Sigmoid colon (tissue), 7 donors: ENCODE measurements at places on chromosomes 2 and 18. TPM values are rescaled to one million over a fixed set of nuclear protein-coding genes. Genes with fewer than 3 reads are reported as not detected.

DNA sequence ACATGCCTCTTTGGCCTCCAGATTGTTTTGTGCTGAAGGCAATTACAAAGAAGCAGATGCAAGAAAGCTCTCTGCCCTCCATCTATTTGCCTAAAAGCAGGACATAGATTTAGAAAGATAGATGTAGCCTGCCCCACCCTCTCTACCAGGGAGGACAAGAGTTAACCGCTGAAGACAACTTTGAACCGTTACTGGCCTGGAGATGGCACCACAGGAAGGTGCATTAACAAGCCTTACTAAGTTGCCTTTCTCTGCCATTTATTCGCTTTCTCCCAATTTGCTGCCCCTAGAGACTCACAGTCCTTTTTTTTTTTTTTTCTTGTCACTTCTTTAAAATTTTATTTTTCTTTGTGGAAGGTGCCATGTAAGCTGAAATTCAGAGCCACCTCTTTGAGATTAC lies 28.8 kb upstream of the RMDN2 start:
- no peak for DNase-seq

DNA sequence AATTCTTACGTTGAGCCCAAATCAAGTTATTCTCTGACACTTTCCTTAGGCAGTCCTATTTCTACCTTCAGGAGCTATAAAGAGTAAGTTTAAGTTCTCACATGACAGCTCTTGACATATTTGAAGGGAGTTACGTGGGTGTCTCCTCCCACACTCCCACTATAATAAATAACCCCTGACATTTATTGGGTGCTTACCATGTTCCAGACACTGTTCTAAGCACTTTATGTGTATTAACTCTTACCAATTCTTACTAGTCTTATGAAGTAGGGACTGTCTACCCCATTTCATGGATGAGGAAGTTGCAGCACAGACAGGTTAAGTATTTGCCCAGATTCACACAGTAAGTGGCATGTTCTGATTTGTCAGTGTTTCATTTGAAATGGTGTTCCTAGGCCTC lies 17.9 kb downstream of the PLCL1 start:
- DNase-seq = no peak

DNA sequence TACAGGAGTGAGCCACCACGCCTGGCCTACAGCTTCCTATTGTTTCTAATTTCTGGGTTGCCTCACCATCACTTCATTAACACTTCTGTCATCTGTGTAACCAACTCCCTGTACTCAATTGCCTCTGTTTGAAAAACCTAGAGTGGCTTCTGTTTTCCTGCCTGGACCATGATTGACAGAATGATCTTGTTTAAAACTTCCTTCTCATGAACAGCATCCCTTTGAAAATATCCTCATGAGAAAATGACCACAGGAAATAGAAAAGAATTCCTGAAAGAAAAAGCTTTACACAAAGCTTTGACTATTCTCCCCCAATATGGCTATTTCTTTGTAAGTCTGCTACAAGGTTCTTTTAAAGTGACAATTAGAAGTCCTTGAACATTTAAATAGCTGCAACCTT lies 672.3 kb downstream of the ARHGAP15 start:
- DNase-seq = no peak

DNA sequence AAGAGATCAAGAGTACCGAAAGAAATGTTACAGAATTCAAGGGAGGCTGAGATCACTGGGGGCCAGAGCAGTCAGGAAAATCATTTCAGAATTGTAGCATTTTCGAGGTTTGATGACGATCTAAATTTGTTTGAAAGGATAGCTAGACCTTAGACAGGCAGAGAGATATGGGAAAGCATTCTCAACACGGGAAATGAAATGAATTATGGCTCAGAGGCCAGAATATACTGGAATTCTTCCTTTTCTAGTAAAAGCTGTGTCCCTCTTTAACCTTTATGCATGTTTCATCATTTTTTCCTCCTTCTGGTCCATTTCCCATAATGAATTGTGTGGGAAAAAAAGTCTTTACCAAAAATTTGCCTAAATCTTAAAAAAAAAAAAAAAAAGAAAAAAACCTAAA lies 78.8 kb downstream of the NABP1 start:
- DNase-seq = no peak

- DNase-seq = no peak
Observed at GRCh38 chr18:79422022-79422782, 26.5 kb downstream of the NFATC1 start.

- DNase-seq = no peak
Observed at GRCh38 chr2:233142355-233142897, 82.3 kb downstream of the INPP5D start.

DNA sequence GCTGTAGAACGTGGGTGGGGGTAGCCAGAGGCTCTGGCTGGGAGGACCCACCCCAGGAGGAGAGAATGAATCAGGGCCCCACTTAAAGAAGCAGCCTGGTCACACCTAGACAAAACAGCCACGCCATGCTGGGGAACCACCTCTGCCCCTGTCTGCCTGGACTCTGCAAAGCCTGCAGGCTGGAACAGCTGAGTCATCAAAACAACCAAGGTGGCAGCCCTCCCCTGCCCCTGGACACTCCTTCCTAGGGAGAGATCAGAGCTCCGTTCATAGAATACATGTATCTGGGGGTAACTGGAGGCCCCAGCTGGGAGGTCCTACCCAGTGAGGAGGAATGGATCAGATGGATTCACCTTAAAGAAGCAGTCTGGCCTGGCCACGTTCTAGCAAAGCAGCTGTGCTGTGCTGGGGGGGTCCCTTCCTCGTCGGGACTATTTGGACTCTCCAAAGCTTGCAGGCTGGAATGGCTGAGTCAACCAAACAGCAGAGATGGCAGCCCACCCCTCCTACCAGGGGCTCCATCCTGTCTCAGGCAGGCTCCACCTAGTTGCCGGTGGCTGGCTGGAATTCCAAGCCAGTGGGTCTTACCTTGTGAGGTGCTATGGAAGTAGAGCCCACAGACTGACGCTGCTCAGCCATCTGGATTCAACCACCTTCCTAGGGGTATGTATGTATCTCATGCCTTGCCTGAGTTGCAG lies 50.5 kb upstream of the NT5C1B start:
- no peak for DNase-seq

DNA sequence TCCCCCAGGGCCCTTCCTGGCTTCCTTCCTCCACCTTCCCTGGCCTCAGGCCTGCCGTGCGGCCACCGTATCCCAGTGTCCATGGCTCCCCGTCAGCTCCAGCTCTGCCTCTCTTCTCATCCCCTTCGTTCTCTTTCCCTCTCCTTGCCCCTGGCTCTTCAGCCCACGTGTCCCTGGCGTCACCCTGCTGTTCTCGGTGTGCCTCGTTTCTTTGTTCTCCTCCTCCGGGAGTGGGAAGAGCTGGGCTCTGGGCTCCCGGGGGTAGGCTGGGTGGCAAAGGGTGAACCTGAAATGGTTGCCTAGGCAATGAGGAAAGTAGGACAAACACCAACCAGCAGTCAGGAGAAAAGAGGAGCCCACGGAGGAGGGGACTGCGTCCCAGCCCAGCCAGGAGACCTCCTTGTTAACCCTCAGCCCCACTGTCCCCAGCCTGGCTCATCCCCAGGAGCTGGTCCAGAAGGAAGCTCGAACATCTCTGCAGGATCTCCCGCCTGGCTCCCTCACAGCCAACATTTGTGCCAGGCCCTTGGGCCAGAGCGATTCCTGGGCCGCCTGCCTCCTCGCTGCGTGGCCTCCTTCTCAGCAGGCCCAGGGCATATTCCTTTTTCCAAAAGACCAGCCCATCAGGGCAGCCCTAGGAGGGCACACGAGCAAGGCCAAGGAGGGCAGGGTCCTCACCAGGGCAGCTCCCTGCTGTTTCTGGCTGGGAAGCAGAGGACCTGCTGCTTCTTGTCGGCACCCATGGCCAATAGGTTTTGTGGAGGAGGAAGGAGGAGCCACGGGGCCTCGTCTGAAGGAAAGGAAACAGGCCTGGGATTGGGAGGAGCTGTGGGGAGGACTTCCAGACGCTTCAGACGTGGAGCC lies 30.9 kb upstream of the DNMT3A start:
- peak; percentile 46 for DNase-seq

DNA sequence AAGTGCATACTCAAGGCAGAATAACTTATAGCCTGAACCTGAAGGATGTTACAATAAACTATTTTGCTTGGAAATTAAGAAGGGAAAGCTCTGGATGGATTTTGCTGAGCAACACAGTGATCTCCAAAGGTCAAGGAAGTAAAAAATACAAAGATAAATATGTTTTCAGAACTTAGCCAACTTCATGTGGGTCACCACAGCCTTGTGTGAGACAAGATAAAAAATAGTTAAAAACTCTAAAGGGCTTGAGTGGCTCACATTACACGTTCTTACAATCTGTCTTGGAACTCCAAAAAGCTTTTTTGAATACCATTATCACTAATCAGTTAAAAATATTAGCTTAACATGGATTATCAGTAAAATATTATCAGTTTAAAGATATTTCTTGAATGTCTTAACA lies 28.9 kb upstream of the MTX2 start:
- no peak for DNase-seq

GRCh38 chr2:12318427-12319057 lies 398.2 kb upstream of the TRIB2 start:
- no peak for DNase-seq

- no peak for DNase-seq
Observed at GRCh38 chr2:31275976-31276375, 42.0 kb downstream of the EHD3 start.

DNA sequence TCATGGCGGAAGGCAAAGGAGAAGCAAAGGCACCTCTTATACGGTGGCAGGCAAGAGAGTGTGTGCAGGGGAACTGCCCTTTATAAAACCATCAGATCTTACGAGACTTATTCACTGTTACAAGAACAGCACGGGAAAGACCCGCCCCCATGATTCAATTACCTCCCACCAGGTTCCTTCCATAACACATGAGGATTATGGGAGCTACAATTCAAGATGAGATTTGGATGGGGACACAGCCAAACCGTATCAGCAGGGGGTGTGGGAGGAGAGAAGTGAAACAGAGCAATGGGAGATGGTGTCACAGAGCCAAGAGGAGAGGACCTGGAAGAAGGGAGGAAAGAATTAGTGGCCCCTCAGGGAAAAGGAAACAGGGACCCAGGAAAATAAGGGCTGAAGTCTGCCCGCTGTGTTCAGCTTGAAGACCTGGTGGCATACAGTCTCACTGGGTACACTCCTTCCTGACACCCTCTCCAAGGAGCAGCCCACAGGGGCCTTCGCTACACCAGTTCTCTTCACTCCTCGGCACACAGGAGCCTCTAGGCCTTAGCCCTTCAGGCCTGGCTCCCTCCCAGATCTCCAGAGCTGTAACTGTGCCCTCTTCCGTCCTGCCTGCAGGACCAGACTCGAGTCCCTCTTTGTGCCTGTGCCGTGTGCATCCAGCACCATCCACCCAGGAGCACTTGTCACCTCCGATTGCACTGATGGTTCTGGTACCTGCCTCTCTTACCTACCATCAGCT lies 262.1 kb downstream of the EIPR1 start:
- no peak for DNase-seq

Gene KCNJ3
- total RNA-seq = 0.28 TPM
